ENCODE measurements at places on chromosomes 6 and 20. TPM values are rescaled to one million over a fixed set of nuclear protein-coding genes. Genes with fewer than 3 reads are reported as not detected.

GRCh38 chr6:11921751-11922150, 90.4 kb upstream of the HIVEP1 start:
- no peak for DNase-seq

- no peak for DNase-seq
These were observed 23.3 kb upstream of the BMP2 start for GRCh38 chr20:6744180-6744579.

- peak; percentile 75 for DNase-seq
These were observed at the start of gene FOXO3 for GRCh38 chr6:108560463-108561308. TSS of gene FOXO3 (plus strand) at chr6:108560917. CDS start at chr6:108561209, 292 bp downstream.

Gene SLC22A23
- polyA plus RNA-seq = 0.31 TPM

Gene GMDS
- 20.4 TPM for polyA plus RNA-seq

Gene ARHGAP40
- polyA plus RNA-seq = not detected

Gene TINAG
- polyA plus RNA-seq = not detected

Gene ABCC10
- 18.3 TPM for polyA plus RNA-seq

All from CD4-positive, CD25-positive, alpha-beta regulatory T cell (primary cell).